Trophoblast cell (in vitro differentiated cells and primary cell): ENCODE measurements at places on chromosomes 12 and 14.

- DNase-seq = no peak
These were observed 32.4 kb downstream of the CLMN start for GRCh38 chr14:95287176-95287754.

GRCh38 chr12:122174155-122174845, at the start of gene IL31:
Gene IL31, minus strand, starts transcription at chr12:122174221. Its CDS starts 49 bp downstream, at chr12:122174172.
- no peak for DNase-seq

DNA sequence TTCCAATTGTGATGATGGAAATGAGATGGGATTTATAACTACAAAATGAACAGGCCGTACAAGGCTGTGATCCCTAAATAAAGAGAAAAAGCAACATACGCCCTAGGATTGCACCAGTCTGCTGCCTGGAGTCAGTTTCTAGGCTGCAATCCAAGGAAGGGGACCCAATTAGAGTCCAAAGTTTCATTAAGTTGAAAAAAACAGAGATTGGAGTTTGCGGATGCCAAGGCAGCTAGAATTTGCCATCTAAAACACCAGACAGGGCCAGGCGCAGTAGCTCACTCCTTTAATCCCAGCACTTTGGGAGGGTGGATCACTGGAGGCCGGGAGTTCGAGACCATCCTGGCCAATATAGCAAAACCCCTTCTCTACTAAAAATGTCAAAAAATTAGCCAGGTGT, 661.0 kb downstream of the RPS29 start:
- no peak for DNase-seq

DNA sequence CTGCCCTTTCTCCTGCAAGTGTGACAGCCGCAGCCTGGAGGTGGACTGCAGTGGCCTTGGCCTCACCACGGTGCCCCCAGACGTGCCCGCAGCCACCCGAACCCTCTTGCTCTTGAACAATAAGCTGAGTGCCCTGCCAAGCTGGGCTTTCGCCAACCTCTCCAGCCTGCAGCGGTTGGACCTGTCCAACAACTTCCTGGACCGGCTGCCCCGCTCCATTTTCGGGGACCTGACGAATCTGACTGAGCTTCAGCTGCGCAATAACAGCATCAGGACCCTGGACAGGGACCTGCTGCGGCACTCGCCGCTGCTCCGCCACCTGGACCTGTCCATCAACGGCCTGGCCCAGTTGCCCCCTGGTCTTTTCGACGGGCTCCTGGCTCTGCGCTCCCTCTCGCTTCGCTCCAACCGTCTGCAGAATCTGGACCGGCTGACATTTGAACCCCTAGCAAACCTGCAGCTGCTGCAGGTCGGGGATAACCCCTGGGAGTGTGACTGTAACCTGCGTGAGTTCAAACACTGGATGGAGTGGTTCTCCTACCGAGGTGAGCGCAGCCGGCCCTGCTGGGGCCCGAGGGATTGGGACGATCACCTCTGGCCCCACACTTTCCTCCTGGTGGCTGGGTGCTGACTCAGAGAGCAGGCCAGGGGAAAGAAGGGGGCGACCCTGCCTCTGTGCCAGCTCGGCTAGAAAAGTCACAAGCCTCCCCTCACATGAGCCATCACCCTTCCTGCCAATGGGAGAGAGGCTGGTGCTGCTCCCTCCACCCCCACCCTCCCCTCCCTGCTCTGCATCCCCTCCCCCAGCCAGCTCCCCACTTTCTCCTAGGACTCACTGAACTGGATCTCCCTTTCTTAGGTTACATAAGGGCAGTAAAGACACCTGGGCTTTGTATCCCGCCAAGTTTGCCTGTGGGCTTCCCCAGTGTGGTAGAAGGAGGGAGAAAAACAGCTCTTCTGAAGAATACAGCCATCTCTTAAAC, 10.9 kb downstream of the LRTM2 start:
- peak; percentile 75 for DNase-seq

DNA sequence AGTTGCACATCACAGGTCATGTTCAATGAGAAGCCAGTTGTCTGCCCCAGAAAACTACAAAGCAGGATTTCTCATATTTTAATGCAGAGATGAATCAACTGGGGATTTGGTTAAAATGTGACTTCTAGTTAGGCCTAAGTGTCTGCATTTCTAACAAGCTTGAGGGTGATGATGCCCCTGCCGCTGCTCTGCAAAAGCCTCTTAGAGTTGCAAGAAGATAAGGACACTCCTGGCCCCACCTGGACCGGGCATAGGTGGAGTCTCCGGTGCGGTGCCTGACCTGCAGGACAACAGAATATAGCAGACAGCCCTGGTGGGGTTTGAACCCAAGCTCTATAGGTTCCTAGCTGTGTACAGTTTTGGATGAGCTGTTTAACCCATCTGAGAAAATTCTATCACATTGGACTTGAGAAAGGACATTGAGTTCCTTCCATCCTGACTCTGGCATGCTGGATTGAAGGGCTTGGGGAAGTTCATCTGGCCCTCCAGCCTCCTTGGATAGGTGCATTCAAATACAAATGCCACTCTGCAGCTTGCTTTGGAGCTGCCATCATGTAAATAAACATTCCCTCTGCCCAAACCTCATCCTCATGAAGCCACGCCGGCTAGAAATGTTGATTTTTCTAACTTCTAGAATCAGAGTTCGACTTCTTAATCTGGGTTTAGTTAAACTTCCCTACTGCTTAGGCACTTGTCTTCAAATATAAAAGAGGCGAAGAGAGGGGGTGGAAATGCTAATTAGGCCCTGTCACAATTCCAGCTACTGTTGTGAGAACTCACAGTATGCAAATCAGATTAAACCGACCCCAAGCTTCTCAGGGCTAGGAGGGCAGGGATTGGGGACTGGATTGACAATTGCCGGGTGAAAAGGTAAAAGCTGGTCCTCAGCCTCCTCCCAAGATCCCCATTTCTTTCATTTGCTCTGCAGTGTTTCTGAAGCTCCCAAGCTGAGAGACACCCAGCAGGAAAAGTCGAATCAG, 1225.6 kb downstream of the VRK1 start:
- DNase-seq = no peak

DNA sequence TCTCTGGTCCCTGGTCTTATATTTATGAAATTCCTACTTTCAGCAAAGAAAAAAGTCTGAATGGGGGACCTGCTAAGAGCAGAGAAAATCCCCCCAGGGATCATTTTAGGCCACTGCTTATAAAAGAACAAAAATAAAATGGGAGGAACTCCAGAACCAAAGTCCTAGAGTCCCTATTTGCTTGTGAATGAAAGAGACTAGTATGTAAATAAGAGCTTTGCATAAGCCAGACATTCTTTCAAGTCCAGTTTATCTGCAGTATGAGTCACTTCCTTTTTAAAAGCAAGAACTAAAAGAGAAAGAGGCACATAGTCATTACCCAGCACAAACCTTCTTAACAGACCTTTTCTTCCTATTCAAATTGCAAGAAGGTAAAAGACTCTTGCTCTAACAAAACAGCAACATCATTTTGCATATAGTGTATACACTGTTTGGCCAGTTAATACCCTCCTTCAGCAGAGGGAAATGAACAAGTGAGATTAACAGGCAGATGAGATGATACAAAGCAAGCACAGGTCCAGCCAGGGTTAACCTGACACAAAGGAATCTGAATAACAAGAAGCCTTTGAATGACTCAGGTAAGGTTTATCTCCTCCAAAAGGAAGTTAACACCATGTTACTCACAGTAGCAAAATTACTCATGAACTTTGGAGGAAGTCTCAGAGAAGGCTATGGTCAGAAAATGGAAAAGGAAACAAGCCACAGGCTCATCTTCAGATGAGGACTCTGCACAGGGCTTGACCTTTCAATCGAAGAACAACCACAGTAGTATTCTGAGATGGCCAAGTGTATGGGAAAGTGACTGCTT, 87.3 kb downstream of the PHLDA1 start:
- DNase-seq = peak; percentile 33

- peak; percentile 32 for DNase-seq
These were observed 46.5 kb upstream of the GALNT9 start for GRCh38 chr12:132375747-132376463.

DNA sequence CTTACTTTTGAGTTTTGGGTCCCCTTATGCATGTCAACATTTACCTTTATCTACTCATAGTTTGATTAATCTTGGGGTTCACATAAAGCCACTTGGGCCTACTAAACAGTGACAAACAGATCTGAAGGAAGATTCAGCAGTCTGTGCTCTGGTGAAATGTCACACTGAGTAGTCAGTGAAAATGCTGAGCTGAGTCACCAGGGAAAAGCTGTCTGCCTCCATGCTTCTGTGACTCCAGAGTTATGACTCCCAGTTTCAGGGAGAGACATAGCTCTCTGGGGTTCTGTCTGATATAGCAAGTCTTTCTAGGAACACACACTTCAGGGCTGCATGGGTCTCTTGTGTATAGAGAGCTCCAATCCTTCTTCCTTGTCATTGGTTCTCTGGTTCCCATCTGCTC, 406.3 kb upstream of the FAR2 start:
- no peak for DNase-seq

DNA sequence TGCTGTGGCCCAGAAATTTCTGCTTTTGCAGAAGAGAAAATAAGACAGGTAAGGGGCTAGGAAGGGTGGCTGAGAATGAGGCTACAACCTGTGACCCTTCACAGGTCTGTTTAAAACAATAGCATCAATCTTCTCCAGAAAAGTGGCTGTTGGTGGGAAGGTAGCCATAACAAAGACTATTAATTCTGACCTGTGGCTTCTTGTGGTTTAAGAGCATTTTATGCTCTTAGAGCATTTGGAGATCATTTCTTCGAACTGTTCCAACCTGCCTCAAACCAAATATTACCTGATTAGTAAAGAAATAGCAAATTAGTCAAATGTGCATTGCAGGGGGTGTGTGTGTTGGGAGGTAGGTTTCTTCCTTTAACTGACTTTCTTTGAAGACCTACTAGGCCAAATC, 15.2 kb upstream of the TCP11L2 start:
- DNase-seq = no peak

DNA sequence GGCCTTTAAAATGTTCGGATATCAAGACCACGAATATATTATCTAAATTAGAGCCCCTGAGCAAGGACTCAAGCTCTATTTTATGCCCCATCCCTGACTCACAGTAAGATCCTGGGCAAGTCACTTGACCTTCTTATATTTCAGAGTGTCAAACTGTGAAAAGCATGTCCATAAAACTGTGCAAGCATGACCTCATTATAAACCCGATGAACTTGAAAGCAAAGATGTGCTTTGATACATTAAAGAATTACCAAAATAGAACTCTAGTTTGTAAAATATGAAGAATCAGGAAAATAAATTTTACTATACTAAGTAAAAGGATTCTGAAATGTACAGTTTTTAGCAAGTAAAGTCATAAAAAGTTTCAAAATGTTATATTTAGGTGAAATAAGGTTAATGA, 2.9 kb upstream of the CALM1 start:
- no peak for DNase-seq

DNA sequence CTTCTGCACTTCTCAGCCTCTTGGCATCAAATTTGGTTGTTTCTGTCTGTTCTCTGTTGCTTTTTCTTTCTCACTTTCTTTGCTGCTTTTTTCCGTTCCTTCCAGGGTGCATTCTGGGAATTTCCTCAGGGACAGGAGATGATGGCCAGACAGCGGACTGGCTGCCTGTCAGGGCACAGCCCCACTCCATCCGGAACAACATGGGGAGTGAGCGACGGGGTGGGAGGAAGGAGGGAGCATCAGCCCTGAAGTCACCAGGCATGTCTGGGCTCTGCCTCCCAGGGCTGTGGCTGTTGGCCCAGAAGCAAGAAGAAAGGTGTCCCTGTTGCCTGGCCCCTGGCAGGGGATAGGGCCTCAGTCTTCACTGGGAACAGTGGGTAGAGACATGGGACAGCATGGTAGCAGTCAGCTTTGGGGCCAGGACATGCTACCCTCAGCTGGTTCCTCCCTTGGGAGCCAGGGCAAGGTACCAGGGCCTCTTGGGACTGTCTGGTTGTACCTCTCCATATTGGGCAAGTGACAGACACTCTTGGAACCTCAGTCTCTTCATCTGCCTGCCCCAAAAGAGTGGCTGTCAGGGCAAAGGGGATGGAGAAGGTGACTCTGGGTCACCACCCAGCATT, 8.6 kb downstream of the PGF start:
- DNase-seq = no peak

DNA sequence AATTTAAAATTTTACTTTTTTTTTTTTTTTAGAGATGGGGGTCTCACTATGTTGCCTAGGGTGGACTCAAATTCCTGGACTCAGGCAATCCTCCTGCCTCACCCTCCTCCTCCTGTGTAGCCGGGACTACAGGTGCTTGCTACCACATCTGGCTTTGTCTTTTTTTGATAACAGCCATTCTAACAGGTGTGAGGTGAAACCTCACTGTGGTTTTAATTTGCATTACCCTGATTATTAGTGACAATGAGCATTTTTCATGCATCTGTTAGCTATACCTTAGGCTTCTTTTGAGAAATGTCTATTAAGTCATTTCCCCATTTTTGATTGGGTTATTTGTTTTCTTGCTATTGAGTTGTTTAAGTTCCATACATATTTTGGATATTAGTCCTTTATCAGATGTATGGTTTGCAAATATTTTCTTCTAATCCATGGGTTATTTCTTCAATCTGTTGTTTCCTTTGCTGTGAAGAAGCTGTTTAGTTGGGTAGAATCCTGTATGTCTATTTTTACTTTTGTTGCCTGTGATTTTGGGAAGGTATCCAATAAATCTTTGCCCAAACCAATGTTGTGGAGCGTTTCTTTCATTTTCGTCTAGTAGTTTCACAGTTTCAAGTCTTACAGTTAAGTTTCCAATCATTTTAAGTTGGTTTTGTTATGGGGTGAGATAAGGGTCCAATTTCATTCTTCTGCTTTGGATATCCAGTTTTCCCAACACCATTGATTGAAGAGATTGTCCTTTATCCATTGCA, 86.1 kb downstream of the MYF5 start:
- DNase-seq = no peak

DNA sequence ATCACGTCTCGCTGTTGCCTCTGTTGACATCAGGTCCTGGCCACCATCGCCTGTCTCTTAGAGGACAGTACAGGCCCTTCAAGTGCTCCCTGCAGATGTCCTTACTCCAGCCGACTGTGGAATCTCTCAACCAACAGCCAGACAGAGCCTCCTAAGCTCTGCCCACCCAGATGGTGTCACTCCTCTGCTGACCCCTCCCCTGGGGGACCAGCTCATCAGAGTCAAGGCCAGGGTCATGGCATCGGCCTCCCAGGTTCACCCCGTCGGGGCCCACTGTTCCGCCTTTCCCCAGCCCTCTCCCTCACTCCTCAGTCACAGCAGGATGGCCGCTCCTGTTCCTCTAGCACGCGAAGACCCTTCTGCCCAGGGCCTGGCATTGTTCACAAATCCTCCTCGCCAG, 157.3 kb upstream of the TMEM132C start:
- no peak for DNase-seq

GRCh38 chr12:12147111-12147510, 76.4 kb downstream of the BCL2L14 start:
- no peak for DNase-seq
